B cell (primary cell): ENCODE measurements at places on chromosomes 11 and 22.

GRCh38 chr22:29641042-29641699 lies 37.7 kb downstream of the NF2 start:
- no peak for DNase-seq
- peaks cover 50% of the 10 kb centered on the region for H3K36me3 ChIP-seq
- no peak overlapping the region for H3K27ac ChIP-seq
- H3K27me3 ChIP-seq = no peaks in the 10 kb centered on the region
- no peaks in the 10 kb centered on the region for H3K4me1 ChIP-seq

DNA sequence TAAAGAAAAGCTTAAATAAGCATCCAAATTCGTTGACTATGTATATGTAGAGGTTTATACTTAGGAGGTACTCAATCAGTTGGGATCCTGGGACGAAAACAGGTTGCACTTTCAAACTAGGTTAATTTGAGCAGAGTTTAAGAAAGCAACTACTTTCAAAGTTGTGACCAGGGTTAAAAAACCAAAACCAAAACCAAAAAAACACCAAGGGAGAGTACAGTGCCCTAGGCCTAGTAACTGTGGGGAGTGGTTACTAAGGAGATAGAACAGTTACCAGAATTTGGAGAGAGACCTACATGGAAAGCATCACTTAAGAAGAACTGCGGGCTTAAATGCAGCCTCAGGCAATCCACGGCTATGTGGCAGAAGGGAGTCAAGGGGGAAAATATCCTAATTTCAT lies 148.3 kb downstream of the JRKL start:
- H3K27ac ChIP-seq = no peak overlapping the region
- H3K4me1 ChIP-seq = no peaks in the 10 kb centered on the region
- DNase-seq = no peak
- no peaks in the 10 kb centered on the region for H3K27me3 ChIP-seq

DNA sequence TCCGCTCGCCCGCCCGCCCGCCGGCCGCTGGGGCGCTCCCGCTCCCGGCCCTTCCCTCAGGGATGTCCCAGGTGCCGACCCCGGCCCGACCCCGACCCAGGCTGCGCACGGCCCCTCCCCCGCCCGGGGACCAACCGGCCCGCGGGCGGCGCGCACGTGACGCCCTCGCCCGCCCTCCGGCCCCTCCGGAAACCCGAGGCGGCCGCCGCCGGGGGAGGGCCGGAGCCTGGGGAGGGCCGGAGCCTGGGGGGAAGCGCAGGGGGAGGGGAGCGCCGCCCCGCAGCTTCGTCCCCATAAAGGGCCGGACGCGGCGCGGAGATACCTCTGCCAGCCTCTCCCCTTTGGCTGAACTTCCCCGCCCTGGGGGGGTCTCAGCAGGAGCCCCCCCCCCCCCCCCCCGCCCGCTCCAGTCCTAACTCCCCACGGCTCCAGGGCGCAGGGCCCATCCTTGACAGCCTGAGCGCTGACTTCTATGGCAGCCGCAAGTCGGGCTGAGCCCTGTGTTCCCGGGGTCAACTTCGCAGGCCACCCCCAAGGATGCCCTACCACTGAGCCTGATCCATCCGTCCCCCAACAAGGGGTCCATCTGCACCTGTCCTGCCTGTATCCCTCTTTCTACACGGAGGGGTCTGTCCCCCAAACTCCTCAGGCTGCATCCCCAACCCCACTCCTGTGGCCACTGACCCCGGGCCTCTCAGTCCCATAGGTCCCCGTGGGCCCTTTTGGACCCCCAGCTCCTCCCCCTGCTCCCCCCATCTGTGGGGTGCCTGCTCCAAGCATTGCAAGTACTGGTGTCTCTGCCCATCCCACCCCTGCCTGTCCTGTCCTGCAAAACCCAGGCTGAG lies at the start of gene MAPK12:
TSS of gene MAPK12 (minus strand) at position 69 of the 845 bp plus-strand sequence. CDS start 174 bp downstream, outside the sequence.
- no peak for DNase-seq
- H3K4me1 ChIP-seq = peaks cover 21% of the 10 kb centered on the region
- H3K27ac ChIP-seq = no peak within 1 kb of the TSS
- H3K36me3 ChIP-seq = no peaks in the 10 kb centered on the region

- H3K4me1 ChIP-seq = no peaks in the 10 kb centered on the region
- no peak for DNase-seq
- no peaks in the 10 kb centered on the region for H3K27me3 ChIP-seq
- H3K36me3 ChIP-seq = no peaks in the 10 kb centered on the region
Measured at GRCh38 chr11:81496601-81497000, 1237.1 kb downstream of the FAM181B start.

DNA sequence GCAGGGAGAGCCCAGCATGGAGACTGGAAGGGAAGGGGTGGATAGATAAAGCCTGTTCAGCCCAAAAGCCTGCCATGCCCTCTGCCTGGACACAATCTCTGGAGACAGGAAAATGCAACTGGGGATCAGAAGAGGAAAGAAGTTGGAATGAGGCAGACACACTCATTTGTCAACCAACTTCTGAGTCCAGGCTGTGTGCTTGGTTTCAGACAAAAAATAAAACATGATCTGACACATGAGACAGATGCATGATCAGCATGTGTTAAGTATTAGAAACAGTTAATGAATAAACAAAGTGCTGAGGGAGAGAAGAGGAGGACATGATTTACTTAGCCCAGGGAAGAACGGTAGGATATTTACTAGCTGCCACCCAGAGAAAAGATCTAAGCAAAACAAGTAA lies 839 bp downstream of the LRRN4CL start:
- peaks cover 4% of the 10 kb centered on the region for H3K4me1 ChIP-seq
- no peaks in the 10 kb centered on the region for H3K27me3 ChIP-seq
- H3K27ac ChIP-seq = no peak overlapping the region

- no peaks in the 10 kb centered on the region for H3K27me3 ChIP-seq
- H3K36me3 ChIP-seq = no peaks in the 10 kb centered on the region
- DNase-seq = no peak
- H3K4me3 ChIP-seq = no peak overlapping the region
- peaks cover 9% of the 10 kb centered on the region for H3K4me1 ChIP-seq
Measured at GRCh38 chr11:96051820-96052219, 127.9 kb upstream of the MTMR2 start.

DNA sequence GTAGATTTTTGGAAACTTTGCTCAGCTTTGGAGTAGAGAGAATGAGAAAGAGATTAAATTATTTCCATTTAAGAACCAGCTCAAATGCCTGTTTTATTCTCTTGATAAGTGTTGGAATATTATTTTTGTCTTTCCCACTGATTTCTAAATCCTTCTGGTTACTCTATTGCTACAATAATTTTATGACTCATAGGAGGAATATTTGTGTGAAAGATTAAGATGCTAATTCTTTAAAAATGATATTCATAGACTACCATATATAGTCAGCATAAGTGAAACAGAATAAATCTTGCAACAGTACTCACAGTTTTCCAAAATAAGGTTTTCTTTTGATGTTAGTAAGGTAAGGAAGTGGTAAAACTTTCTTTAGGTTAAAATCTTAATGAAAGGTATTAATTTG lies 60.9 kb downstream of the YAP1 start:
- H3K36me3 ChIP-seq = no peaks in the 10 kb centered on the region
- H3K27me3 ChIP-seq = no peaks in the 10 kb centered on the region
- H3K27ac ChIP-seq = no peak overlapping the region
- no peaks in the 10 kb centered on the region for H3K4me1 ChIP-seq
- no peak overlapping the region for H3K4me3 ChIP-seq

GRCh38 chr11:66189031-66189745 lies 79.3 kb upstream of the RAB1B start:
- no peak overlapping the region for H3K4me3 ChIP-seq
- no peak overlapping the region for H3K27ac ChIP-seq

DNA sequence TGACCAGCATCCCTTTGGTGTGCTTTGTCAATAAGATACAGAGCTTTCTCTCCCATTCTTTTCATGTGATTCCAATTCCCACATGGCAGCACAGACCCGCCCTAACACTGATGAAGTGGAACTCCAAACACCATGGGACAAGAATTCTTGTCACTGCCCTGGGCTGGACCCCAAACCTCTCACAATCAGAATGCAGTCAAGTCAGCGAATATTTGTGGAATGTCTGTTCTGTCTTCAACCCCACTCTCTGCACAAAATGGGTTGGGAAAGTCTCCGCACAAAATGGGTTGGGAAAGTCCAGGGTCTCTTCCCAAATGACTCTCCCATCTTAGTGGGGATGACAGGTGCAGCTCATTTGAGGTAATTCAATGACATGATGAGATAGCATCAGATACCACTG lies 138.9 kb upstream of the TEAD1 start:
- no peak for DNase-seq
- no peaks in the 10 kb centered on the region for H3K36me3 ChIP-seq
- H3K27me3 ChIP-seq = no peaks in the 10 kb centered on the region
- H3K27ac ChIP-seq = no peak overlapping the region

DNA sequence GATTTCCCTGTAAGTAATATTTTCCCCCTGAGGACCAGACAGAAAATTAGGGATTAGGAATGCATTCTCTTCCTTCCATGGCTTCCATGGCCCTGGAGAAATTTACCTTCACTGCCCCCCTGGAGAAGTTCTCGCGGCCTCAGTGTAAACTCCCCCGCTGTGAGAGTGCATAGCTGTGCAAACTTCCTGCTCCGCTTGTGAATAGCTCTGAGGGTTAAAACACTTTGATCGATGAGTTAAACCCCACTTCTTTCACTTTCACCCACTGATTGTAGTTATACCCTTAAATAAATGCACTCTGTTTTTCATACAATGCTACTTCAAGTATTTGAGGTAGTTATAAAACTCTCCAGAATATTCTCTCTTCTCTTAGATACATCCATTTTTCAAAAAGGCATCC lies 190.8 kb downstream of the DSCAML1 start:
- no peak overlapping the region for H3K4me3 ChIP-seq
- no peaks in the 10 kb centered on the region for H3K4me1 ChIP-seq
- no peaks in the 10 kb centered on the region for H3K36me3 ChIP-seq
- DNase-seq = no peak
- H3K27ac ChIP-seq = no peak overlapping the region

GRCh38 chr22:30610299-30610698 lies 3.3 kb downstream of the TCN2 start:
- H3K36me3 ChIP-seq = no peaks in the 10 kb centered on the region
- DNase-seq = no peak
- H3K27ac ChIP-seq = no peak overlapping the region
- H3K4me1 ChIP-seq = peaks cover 18% of the 10 kb centered on the region

DNA sequence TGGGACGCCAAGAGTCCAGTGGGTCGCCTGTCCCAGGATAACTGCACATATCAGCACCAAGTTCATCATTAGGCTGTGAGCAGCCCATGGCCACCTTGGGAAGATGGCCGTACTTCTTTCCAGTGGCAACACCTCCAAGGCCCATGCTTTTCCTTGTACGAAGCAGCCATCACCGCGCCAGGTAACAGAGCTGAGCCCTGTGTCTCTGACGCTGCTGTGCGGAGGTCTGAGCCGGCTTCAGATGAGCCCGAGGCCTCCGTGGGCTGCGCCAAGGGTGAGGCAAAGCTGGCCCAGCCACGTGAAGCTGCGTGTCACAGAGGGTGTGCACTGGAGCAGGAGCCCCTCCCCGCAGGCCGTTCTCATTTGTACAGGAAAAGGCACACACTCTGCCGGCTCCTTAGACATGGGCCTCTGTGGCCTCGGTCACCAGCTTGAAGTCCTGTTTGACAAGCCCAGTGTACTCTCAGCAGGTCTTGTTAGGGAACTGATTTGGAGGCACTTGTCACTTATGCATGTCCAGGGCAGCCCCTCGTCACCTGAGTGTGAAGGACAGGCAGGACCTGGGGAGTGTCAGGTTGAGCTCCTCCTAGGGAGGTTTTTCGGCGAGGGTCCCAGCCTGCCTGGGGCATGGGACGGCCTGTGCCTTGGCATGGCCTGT lies 401.5 kb downstream of the TBC1D22A start:
- no peak for DNase-seq
- H3K4me3 ChIP-seq = no peak overlapping the region
- H3K27me3 ChIP-seq = no peaks in the 10 kb centered on the region
- no peaks in the 10 kb centered on the region for H3K4me1 ChIP-seq
- no peak overlapping the region for H3K27ac ChIP-seq
- H3K36me3 ChIP-seq = peaks cover 41% of the 10 kb centered on the region

- H3K36me3 ChIP-seq = no peaks in the 10 kb centered on the region
- DNase-seq = no peak
- H3K27ac ChIP-seq = no peak overlapping the region
- H3K4me1 ChIP-seq = no peaks in the 10 kb centered on the region
Measured at GRCh38 chr11:124612045-124612444, 817 bp downstream of the PANX3 start.

GRCh38 chr11:123235117-123235655 lies 40.1 kb upstream of the CLMP start:
- H3K4me3 ChIP-seq = no peak overlapping the region
- no peaks in the 10 kb centered on the region for H3K36me3 ChIP-seq
- H3K4me1 ChIP-seq = peaks cover 6% of the 10 kb centered on the region
- no peak overlapping the region for H3K27ac ChIP-seq

- DNase-seq = no peak
- H3K36me3 ChIP-seq = no peaks in the 10 kb centered on the region
Measured at GRCh38 chr11:42170601-42171000, 711.1 kb upstream of the LRRC4C start.

GRCh38 chr11:2036863-2037486 lies 39.3 kb upstream of the H19 start:
- no peaks in the 10 kb centered on the region for H3K36me3 ChIP-seq
- H3K27me3 ChIP-seq = no peaks in the 10 kb centered on the region
- no peak overlapping the region for H3K4me3 ChIP-seq
- no peaks in the 10 kb centered on the region for H3K4me1 ChIP-seq

- H3K36me3 ChIP-seq = no peaks in the 10 kb centered on the region
- H3K4me3 ChIP-seq = no peak overlapping the region
- H3K27me3 ChIP-seq = peaks cover 10% of the 10 kb centered on the region
- no peaks in the 10 kb centered on the region for H3K4me1 ChIP-seq
Measured at GRCh38 chr11:62909107-62909894, 11.9 kb downstream of the CHRM1 start.

- H3K27me3 ChIP-seq = no peaks in the 10 kb centered on the region
- H3K36me3 ChIP-seq = no peaks in the 10 kb centered on the region
- no peaks in the 10 kb centered on the region for H3K4me1 ChIP-seq
- no peak overlapping the region for H3K27ac ChIP-seq
- no peak overlapping the region for H3K4me3 ChIP-seq
Measured at GRCh38 chr11:69467196-69467595, 14.3 kb upstream of the LINC01488 start.

DNA sequence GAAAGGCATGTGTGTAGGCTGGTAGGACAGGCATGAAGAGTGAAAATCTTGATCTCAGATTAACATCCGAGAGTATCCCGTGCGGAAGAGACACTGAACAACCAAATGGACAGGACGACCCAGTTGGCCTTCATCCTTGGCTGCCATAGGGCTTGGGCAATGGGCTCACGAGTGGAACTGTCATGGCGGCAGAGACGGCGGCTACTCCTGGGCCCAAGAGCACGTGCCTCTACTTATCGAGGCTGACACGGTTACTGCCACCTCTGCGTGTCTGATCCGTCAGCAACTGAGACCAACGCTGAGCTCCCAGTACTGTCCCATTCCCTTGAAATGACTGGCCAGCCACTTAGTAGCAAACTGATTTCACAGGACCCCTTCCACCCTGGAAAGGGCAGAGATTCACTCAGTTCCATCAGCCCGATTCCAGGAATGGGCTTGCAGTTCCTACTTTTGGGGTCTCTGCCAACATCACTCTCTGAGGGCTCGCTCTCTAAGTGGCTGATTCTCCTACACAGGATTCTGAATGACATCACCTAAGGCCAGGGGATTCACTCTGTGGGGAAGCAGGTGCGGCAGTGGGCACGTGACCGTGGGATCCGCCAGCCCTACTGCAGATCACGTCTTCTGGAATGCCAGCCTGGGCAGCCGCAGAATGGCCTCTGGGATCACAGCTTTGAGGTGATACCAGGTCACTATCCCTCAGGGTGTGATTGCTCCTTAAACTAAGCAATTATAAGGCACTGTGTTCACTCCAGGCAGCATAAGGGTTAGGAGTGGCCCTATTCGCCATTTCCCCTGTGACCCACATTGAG lies 97.8 kb downstream of the RPS6KA4 start:
- H3K4me3 ChIP-seq = no peak overlapping the region
- H3K27ac ChIP-seq = no peak overlapping the region
- no peaks in the 10 kb centered on the region for H3K27me3 ChIP-seq
- no peak for DNase-seq
